Stimulated activated CD4-positive, alpha-beta T cell treated with anti-CD3 and anti-CD28 coated beads, Interleukin-15, amount 100 ng/mL, for 1 hour (primary cell): ENCODE measurements at places on chromosomes 4 and X.

DNA sequence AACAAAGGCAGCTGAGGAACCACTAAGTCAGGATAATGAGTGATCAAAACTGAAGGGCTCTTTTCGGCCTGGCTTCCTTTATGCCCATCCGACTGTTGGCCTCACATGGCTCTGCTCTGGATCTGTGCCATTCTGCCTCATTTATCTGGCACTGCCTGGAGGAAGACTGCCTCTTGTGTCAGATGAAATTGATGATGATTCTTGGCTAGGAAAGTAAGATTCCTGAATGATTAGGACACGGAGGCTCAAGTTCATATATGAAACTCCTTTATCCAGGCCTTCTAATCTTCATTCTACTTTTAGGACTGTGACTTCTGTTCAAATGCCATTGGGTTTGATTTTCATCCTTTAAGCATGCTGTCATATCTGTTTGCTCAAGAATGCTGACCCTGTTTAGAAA is 475.4 kb upstream of the RPS6KA3 start:
- DNase-seq, result no peak

GRCh38 chr4:148883891-148884290 is 441.7 kb upstream of the NR3C2 start:
- no peak for DNase-seq

DNA sequence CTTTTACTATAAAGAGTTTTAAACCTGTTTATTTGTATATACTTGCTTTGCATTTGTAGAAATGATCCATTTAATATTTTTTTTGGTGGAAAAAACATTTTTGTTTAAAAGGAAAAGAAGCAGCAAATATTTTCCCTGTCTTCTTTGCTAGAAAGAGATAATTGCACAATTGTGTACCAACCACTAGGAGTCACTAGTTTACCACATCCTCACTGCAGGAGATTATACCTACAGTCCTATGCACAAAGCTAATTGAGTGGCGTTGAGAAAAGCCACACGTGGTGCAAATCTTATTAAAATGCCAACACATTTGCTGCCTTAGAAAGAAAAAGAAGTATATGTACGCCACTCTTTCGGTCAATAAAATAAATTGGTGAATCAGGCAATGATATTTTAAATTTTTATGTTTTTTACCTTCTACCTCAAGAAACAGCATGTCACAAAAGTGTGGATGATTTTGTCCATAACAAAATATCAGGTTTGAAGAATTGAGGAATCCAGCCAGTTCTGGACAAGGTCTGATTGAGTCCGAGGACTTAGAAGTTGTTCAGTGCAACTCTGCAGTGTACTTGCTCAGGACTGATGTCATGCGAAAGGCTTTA is 102.9 kb downstream of the GRXCR1 start:
- DNase-seq, result no peak

GRCh38 chr4:57877047-57877458 is 766.9 kb upstream of the IGFBP7 start:
- no peak for DNase-seq

GRCh38 chr4:70759627-70760026 is 37.9 kb downstream of the RUFY3 start:
- DNase-seq, result no peak

GRCh38 chr4:117660668-117661067 is 373.6 kb upstream of the NDST3 start:
- DNase-seq, result no peak

DNA sequence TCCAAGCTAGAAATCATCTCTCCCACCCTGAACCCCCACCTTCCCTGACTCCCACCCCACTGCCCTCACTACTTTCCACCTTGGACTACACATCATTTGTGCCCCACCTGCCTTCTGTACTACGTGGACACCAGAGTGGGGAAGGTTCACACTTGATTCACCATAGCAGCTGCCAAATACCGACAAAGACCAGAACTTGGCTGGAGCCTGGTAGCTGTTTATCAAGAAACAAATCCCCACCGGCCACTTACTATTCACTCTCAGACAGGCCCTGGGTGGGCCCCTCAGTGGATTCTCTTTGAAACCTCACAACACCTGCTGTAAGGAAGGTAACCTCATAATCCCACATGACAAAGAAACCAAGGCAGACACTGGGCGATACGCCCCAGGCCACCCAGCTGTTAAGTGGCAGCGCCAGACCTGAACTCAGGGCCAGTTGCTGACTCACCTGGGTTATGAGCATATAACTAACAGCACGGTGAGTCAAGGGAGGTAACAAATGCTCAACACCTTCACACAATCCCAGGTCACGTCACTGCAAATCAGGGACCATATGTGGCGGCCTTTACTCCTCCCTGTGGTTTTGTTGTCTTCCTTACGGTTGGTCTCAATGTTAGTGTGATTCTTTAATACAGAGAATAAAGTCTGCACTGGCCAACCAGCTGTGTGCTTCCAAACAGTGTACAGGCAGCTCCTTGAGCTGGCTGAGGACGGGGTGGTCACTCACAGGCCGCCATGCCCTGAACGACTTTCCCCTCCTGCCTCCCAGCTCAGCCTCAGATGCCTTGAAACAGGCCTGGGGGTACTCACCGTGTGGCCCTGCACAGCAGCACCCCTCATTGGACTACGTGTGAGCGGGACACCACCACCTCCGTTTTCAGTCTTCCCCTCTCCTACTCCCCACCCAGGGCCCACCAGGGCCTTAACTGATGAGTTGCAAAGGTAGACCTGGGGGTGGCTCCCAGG is 7.5 kb downstream of the WDR1 start:
- no peak for DNase-seq

DNA sequence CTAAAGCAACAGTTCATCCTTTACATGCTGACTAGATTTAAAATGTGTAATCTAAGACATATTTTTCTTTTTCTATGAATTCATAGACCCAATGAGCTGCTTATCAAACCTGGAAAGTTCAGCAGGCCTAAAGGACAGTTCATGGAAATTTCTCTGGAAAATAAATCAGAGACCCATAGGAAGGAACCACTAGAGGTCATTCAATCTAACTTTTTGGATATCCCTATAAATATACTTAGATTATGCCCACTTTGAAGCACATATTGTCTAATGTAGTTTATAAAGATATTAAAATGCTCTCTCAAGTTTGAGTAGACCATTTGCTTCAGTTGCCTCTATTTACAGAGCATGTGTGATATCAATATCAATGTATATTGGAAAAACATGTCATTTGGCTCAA is 473.0 kb downstream of the FAT4 start:
- no peak for DNase-seq

DNA sequence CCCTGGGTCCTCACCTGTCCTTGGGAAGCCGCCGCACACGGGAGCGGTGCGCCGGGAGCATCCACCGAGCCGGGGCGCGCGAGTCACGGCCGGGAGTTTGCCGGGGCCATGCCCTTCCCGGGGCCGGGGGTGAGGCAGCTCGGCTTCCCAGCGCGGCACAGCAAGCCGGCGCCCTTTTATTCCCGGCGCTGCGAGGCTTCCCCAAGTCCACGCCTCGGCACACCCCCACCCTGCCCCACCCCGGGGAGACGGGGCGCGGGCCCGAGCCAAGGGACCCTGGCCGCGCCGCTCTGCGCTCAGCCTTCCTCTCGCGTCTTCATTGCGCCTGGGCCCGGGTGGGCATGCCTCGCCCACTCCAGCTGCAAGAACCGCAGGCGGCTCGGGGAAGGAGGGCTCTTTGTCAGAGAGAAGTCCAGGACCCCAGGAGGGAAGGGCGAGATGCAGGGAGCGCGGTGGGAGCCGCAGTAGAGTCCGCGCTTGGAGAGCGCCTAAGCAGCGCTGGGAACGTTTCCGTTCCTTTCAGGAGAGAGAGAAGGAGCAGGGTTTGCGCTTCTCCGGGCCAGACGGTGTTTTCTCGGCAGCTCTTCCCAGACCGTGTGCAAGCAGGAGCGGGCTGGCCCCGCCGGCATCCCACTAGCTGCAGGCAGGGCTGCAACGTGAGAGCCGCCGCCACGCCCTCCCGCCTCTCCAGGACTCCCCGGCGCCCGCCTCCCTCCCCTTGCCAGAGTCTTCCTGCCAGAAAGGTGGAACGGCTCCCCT is at the start of gene MXRA5:
Gene MXRA5, minus strand, starts transcription at position 152 of the 759 bp plus-strand sequence. CDS start 2,819 bp downstream, outside the sequence.
- DNase-seq, result no peak

DNA sequence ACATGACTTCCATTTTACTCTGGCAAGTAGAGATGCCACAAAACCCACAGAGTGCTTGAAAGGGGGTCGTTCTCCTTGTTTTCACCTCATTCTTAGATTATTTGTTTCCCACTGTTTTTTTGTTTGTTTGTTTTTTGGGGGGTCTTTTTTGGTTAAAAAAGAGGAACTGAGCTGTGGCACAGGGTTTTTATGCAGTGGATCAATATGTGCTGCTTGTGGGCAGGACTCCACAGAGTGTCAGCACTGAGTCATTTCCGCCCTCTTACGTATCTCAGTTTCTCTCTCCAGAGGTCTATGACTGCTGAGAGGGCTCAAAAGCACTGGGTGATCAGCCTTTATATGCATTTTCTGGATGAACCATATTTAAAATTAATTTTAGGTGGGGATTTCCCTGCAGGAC is 268.1 kb upstream of the GRID2 start:
- DNase-seq, result no peak

DNA sequence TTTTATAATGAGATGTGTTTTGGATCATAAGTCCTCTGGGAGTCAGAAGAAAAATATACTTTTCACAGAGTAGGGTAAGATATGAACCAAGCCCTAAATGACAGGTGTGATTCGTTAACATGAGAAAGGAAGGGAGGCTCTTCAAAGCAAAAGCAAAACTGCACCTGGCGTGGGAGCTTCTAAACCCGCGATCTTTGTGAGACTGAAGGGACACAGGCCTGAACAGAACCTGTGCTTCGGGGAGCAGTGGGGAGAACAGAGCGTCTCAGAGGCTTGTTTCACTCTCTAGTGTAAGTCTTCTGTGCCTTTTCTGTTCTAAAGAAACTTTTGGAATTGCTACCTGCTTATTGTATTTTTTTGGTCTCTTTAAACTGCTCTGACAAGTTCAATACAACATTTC is 30.2 kb upstream of the CYP4V2 start:
- DNase-seq, result no peak

DNA sequence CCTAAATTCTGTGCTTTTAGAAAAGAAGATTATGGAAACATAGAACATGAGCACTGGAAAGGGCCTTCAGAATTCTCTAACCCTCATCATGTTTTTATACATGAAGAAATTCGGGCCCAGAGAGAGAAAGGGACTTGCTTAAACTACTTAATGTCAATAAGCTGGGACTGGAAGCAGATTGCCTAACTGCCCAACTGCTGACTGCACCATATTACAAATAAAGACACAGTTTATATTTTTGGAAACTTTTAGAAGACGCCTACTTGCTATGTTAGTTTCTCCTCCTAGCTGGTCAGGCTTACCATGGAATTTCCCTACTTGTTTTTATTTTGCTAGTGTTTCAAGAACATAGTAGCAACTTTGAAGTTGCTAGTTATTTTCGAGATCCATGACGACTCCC is 47.1 kb downstream of the SLC9A6 start:
- no peak for DNase-seq

- DNase-seq, result no peak
These were observed 15.9 kb downstream of the CCDC149 start for GRCh38 chr4:24896977-24897376.

DNA sequence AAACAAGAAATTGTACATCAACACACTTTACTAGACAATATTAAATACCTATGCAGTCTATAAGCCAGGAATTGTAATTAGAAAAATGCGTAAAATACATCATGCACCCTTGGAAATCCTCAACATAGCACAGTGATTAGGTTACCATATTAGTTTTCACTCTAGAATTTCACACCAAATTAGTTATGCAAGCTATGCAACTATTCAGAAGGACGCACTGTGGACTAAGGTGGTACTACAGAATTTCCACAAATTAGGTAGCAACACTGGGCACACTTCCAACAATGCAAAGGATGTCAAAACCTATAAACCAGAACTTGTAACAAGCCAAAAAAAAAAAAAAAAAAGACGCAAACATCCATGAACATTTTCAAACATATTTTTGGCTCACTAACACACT is 71.1 kb upstream of the ZCCHC13 start:
- no peak for DNase-seq

DNA sequence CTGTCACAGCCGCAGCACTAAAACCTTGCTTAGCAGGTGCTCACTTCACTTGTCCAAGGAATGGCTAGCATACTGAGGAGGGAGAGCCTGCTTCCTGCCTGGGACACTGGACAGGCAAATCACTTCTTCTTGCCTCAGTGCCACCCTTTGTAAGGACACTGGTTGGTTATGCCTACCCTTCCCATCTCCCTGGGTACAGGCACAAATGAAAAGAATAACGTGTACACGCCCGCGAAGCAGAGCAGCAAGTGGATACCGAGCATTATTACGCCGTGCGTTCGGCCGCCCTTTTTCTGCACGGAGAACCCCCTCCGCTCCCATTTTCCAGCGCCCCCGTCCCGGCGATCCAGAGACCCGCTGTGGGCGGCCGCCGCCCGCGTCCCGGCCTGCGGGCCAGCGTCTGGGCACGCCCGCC is 338 bp upstream of the KLHL2 start:
- no peak for DNase-seq

GRCh38 chrX:31153475-31154047 is 81.7 kb upstream of the FTHL17 start:
- DNase-seq, result no peak

GRCh38 chr4:6324999-6325787 is 55.5 kb downstream of the WFS1 start:
- no peak for DNase-seq

DNA sequence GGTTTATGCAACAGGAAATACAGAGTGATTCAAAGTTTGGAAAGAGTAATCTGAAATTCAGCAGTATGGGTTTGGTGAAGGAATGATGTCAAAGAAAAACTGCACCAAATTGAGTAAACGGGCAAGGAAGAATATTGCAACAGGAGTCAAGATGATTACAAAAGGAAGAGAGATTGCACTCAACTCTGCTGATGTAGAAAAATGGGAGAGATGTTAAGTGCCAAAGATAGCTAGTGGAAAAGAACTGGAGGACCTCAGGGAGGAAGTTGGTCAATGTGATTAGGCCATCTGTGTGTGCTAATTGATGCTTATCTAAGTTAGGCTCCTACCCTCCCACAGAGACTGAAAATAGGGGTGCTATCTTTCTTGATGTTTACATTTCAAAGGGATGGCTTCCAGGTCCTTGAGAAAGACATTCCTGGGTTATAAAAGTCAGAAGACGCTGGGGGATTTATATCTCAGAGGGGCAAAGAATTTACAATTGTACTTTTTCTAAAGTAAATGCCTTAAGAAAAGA is 167.4 kb upstream of the FAM47A start:
- no peak for DNase-seq

DNA sequence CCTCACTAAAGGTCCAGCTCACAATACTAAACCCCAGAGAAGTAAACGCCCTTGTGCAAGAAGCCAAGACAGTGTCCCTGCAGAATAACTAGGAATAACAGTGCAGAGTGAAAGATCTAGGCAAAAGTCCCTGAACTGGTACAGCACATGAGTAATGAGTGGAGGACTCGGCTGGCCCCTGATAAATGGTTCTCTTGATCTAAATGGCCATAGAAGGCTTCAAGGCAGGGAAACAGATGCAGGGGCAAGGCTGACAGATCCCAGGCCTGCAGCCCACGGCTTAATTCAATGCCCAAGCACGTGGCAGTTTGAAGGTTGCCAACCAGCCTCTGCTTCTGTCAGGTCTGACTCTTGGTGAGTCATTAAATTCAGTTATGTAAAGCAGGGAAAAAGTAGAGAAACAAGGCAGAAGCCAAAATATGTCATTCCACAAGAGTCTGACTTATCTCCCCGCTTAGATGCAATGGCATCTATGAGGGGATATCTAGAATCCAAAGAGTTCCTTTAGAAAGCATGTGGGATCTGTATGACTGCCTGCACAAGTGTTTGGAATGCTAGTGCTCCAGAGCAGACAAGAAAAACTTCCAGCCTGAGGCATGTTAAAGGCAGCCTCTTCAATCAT is 121.3 kb downstream of the PRDM5 start:
- DNase-seq, result no peak

GRCh38 chrX:71236836-71237235 is 13.8 kb downstream of the GJB1 start:
- no peak for DNase-seq
